ENCODE measurements at places on chromosomes 7 and 10.

GRCh38 chr7:157903710-157904109, 566.9 kb downstream of the DNAJB6 start:
- no peak for DNase-seq

- DNase-seq: no peak
Observed at GRCh38 chr10:78774999-78775711, 293.6 kb upstream of the ZMIZ1 start.

- no peak for DNase-seq
Observed at GRCh38 chr10:3169673-3170072, 2.9 kb downstream of the PITRM1 start.

GRCh38 chr7:67311901-67312300, 315.3 kb downstream of the TYW1 start:
- no peak for DNase-seq

DNA sequence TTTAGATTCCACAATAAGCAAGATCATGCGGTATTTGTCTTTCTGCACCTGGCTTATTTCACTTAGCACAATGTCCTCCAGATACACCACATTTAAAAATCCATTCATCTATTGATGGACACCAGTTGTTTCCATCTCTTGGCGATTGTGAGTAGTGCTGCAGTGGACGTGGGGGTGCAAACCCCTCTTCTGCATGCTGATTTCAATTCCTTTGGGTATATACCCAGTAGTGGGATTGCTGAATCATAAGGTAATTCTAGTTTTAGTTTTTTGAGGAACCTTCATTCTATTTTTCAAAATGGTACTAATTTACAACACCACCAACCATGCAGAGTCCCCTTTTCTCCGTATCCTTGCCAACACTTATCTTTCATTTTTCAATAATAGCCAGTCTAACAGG, 2.0 kb upstream of the ASB10 start:
- DNase-seq: no peak

- DNase-seq: no peak
Observed at GRCh38 chr7:90236721-90237289, 8.2 kb upstream of the CFAP69 start.

GRCh38 chr10:15197276-15197675, 28.8 kb upstream of the NMT2 start:
- DNase-seq: no peak

GRCh38 chr7:132051311-132051710, 494.9 kb upstream of the PODXL start:
- no peak for DNase-seq

GRCh38 chr10:110786172-110786571, 85.6 kb upstream of the PDCD4 start:
- DNase-seq: no peak

DNA sequence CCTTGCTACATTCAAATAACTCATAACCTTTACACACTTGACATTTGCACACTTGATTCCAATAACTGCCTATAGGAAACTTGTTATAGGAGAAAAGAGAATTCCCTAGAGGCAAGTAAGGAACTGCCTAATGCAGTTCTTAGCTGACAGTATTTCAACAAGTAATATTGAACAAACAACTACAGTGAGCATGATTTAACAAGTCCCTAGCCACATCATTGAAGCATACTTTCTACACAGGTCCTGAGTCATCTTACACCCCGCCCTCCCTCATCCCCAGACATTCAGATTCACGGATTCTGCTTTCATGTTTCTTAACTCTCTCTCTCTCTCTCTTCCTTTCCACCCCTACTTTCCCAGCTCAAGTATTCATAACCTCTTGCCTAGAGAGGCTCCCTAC, 153.5 kb downstream of the LSM5 start:
- DNase-seq: no peak

DNA sequence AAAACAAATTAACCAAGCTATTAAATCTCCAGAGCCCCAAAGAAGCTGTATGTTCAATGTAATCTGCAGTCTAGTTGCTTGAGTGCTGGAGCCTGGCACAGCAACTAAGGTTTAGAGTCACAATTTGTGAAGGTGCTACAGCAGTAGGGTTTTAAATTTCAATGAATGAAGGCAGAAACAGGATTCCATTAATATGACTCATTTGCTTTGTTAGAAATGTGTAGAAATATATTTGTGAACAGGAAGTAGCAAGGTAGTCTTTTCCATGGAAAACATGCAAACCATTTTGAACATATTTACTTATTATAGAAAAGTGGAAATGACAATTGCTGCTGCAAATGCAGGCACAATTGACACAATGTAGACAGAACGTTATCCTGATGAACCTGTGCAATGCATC, 149.0 kb upstream of the STEAP4 start:
- no peak for DNase-seq

DNA sequence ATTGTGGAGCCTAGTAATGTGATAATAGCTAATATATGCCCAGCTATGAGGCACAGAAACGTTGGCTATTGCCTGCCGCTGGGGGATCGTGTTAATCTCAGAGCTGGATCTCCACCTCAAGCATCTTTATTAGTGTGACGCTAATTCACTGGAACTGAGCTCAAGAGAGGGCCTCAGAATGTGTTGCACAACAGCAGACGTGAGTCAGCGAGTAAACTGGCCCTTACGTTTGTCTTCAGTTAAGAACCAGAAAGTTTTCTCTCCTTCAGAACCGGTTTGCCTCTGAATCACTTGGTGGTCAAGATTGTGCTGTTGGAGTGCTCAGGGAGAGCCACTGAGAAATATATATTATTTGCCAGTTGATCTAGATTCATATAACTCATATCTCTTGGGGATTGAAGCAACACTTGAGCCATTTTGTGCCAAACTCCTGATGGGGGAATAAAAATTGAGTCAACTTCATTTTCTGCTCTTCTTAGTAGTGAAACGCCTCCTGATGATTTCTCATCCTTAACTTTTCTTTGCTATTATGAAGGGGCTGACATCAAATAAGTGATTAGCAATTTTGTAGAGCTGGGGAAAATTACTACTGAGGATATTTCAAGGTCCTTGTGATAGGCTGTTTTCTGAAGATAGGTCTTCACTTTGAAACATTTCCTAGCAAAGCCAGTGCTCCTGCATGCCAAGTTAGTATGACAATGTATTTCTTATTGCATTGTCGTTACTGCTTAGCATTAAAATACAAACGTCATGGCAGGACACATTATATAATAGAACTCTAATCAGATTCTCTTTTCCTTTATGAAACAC, 22.3 kb downstream of the BZW2 start:
- DNase-seq: no peak

DNA sequence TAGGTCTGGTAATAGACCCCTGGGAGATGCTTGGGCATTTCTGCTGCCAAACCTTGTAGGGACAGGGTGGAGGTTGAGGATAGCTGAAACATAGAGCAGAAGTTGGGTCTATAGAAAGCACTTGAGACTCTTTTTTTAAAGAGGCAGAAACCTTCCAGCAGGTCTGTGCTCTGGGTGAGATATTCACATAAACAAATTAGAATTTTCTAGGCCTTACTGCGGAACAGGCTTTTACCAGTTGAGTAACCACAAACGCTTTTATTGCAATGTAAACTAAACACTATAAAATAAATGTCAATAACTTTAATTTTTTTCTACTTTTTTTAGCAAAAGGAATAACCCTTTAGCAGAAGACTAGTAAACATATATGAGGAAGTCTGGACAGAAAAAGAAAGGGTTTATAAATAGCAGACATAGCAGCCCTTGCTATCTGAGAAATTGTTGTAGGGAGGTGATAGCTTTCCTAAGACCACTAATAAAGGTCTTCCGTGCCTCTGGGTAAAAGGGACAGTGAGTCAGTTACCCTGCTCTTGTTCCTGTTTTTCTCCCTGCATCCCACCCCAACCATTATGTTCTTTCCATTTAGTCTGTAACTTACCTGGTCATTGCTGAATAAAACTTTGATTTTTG, 38.7 kb downstream of the CACNB2 start:
- DNase-seq: no peak
